Cardiac fibroblast (primary cell): ENCODE measurements at places on chromosomes 2 and 18.
A peak's percentile ranks its signal among the peaks of the same experiment; 100 is the strongest.

GRCh38 chr2:218313356-218313755 is 21.1 kb upstream of the TMBIM1 start:
- no peak for DNase-seq

DNA sequence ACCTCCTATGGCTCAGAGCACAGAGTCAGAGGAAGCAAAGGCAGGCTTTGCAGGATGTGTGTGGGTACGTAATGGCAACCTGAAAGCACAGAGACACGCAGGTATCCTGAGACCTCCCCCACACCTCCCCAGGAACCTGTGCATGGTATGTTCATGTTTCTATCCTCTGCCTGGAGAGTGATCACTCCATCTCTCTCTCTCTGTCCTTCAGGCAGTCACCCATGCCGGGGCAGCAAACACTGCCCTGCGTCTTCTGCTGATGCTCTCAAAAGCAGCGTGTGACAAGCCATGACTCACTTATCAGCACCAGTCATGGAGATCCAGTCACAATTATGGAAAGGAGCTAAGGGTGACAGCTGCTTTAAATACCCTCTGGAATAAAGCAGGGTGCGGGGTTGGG is 52.7 kb downstream of the PDCL3 start:
- no peak for DNase-seq

DNA sequence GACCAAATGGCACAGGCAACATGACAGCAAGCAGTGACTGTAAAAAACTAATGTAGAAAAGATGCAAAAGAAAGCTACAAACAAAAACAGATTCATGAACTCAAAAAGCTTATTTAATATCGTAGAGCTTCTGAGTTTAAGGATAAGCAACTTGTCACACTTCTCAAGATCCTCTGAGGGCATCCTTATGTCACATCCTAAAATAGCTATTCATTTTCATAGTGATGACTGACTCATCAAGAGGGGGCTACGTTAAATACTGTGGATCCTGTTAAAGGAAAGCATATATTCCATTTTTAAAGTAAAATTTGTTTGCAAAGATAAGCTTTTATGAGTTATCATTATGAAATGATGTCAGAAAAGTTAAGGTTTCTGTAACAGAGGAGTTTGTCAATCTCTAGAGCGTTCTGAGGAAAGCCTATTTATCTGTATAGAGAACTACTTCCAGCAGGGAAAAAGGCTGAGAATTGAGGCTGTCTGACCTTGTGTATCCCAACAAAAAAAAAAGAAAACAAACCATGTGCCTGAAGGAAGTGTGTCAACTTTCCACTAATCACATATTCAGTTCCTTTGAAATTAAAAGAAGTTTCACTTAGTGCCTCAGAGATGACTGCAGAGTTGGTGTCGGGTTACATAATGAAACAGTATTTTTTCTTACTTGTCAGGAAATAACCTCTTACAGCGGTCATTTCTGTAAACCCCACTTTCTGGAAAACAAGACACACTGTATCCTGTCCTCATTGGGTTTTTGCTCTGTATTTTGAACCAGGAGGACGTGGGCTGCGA is 115.5 kb downstream of the ESCO1 start:
- DNase-seq: peak; percentile 41

- DNase-seq: peak; percentile 53
These were observed 27.9 kb upstream of the CCBE1 start for GRCh38 chr18:59725142-59725541.

DNA sequence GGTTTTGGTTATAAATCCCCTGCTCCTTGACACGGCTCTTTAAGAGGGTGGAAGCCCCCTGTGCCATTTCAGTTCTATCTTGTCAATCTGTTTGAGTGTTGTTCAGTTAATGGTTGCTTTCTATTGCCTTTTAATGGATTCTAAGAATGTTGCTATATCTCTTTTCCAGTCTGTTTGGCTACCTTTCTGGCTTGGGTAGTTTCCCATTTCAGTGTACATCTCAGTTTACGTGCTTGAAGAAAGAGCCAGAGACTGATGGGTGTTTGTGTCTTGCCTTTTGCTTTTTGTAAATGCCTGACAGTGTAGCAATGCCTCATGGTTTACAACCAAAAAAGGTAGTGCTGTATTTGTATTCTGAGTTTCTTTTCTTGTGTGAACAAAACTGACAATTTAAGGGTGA is 45.3 kb downstream of the SPATS2L start:
- no peak for DNase-seq

GRCh38 chr2:68748568-68748967 is 14.0 kb downstream of the ARHGAP25 start:
- no peak for DNase-seq

GRCh38 chr2:184047536-184047935 is 550.8 kb upstream of the ZNF804A start:
- DNase-seq: no peak

DNA sequence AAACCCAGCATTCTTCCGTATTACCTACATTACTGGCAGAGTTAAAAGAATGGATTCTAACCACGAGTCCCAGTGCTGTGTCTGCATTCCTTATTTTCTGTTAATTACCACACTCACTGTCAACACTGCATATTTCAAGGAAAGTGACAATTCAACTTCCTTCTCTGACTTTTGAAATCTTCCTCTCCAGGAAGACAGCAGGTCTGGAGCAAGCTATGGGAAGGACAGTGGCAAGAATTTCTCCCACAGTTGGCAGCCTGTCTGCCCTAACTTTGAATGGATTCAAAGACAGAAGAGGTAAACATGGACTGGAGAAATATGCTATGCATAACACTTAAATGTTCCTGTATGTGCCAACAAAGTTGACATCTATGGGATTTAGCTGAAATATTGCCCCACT is 700.5 kb upstream of the CHAC2 start:
- no peak for DNase-seq

DNA sequence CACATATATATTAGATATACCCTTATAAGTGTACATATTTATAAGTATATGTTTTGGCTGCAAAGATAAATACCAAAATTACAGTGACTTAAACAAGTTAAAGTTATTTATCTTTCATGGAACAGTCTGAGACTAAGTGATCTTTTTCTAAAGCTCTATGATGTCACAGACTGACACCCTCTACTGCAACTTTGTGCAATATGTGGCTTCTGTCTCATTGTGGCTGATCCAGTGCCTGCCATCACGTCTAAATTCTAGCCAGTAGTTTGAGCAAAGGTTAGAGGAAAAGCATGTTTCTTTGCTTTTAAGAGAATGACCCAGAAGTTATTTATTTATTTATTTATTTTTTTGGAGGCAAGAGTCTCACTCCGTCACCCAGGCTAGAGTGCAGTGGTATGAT is 13.8 kb upstream of the GATA6 start:
- DNase-seq: no peak

DNA sequence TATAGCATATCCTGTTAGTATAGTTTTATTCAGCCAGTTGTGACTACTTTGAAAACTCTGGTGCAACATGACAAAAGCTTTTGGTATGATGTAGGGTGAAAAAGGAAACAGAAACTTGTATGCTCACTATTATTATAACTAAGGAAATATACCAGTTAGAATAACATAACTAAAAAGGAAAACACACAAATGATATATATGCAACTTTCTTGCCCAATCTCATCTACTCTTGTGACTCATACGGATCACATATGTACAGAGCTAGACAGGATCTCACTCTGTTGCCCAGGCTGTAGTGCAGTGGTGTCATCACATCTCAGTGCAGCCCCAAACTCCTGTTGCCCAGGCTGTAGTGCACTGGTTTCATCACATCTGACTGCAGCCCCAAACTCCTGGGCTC is 12.4 kb upstream of the TLK1 start:
- DNase-seq: peak; percentile 52

DNA sequence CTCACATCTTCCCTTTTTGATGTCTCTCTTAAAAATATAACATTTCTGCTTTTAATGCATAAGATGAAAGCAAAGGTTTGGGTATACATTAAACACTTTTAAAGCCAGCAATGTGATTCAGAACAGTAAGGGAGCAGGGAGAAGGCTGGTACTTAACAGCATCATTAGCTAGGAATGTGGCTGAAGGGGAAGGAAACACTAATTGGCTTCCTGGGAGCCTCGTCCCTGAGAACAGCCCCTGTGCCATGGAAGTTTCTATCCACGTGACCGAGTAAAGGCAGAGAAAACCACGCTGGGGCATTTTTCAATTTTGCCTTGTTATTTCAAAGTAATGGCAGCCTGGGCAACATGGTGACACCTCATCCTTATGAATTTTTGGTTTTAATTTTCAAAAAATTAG is 109.2 kb upstream of the GPC1 start:
- DNase-seq: no peak

DNA sequence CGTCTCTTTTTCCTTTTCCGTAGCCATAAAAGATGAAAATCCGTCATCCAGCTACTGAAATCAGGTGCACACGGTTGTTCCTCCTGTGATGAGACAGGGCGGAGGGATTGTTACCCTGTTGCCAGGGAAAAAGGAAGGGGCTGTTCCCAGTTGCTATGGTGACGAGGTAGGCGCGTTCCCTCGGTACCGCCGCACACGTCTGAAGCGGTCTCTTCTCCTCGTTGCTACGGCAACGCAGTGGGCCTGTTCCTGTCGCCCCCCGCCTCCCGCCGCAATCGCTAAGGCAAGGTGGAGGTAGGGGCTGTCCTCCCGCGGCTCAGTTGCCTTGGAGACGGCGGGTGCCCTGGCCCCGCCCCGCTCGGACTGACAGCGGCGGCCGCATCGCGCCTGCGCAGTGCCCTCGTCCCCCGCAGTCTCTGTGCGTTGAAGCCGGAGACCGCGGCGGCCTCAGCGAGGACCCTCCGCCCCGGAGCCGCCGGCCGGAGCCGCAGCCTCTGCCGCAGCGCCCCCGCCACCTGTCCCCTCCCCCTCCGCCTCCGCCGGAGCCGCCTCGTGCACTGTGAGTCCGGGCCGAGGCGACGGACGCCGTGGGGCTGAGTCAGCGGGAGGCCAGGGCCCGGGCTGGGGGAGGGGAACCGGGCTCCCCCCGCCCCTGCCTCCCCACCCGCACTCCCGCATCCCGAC is at the start of gene MAPRE3:
MAPRE3 (plus strand) TSS at position 394 of the 684 bp plus-strand sequence. CDS start 51,582 bp downstream, outside the sequence.
- DNase-seq: peak; percentile 72

DNA sequence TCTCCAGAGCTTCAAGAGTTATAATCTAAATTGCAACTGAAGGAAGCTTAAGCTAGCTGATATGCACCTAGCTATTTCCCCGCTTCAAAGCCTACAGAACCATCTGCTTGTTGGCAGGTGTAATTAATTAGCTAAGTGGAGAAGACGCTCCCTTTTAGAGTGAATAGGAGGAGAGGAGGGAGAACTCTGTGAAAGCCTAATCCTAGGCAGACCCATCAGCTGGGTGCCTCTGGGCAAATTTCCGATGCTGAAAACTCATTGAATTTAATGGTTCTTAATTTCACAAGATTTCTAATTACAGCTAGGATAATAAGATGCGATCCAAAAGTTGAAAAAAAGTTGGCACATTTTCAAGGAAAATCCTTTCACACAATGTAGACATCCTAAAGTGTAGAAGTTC is 735.9 kb downstream of the ERBB4 start:
- no peak for DNase-seq

- DNase-seq: peak; percentile 31
These were observed 104.7 kb downstream of the TSN start for GRCh38 chr2:121860033-121860757.

DNA sequence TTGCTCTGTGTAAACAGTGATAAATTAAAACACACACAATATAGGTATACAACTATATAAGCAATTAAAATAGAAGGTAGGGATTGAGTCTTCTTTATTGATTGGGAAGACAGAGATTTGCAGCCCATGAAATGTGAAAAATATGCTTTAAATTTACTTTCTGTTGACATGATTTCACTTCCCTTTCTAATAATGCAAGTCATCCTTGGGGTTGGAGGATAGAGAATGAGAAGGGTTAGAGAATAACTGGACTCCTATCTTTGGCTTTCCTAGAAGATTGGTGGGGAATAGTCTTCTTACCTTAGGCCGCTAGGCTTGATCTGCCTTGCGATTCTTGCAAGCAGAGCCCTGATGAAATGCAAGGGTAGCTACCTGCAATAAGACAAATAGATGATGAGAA is 339.8 kb downstream of the NYAP2 start:
- DNase-seq: no peak

GRCh38 chr2:83587309-83587708 is 871.8 kb downstream of the SUCLG1 start:
- no peak for DNase-seq

- peak; percentile 51 for DNase-seq
These were observed 133.5 kb upstream of the IL1R2 start for GRCh38 chr2:101858246-101858645.

- DNase-seq: no peak
These were observed 175.9 kb upstream of the ETAA1 start for GRCh38 chr2:67221266-67221665.

GRCh38 chr2:235378246-235378645 is 115.6 kb upstream of the AGAP1 start:
- DNase-seq: no peak

GRCh38 chr2:29114946-29115609 is at the start of gene CLIP4:
TSS of gene CLIP4 (plus strand) at chr2:29115415. CDS start at chr2:29121389, 5,974 bp downstream.
- DNase-seq: peak; percentile 51

- peak; percentile 86 for DNase-seq
These were observed 8.9 kb downstream of the TEX44 start for GRCh38 chr2:231601356-231602229.
